ENCODE measurements at places on chromosomes 3 and 15. TPM values are rescaled to one million over a fixed set of nuclear protein-coding genes. Genes with fewer than 3 reads are reported as not detected.

DNA sequence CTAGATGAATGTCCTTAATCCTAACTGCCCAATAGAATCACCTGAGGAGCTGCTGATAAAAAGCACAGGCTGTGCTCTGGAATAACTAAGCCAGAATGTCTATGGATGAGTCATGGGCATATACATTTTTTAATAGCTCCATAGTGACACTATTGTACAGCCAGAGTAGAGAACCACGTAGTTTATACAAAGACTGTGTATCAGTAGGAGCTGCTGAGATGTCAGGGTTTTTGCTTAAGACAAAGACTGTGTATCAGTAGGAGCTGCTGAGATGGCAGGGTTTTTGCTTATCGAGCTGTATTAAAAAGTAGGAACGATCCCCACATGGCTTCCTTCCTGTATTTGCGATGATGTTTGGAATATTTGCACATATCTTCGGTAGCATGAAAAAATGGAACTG is 137.4 kb downstream of the SV2B start:
- H3K27me3 ChIP-seq = peaks cover 10% of the 10 kb centered on the region
- H3K36me3 ChIP-seq = no peaks in the 10 kb centered on the region
- no peak overlapping the region for H3K27ac ChIP-seq
- no peaks in the 10 kb centered on the region for H3K4me1 ChIP-seq
- no peak overlapping the region for H3K4me3 ChIP-seq

GRCh38 chr3:173403376-173403775 is 5.8 kb downstream of the NLGN1 start:
- H3K4me1 ChIP-seq = peaks cover under 1% of the 10 kb centered on the region
- no peak overlapping the region for H3K27ac ChIP-seq
- no peak for DNase-seq
- no peak overlapping the region for H3K4me3 ChIP-seq
- no peaks in the 10 kb centered on the region for H3K36me3 ChIP-seq
- H3K27me3 ChIP-seq = peaks cover 16% of the 10 kb centered on the region

LHFPL4 gene
- total RNA-seq = not detected

DNA sequence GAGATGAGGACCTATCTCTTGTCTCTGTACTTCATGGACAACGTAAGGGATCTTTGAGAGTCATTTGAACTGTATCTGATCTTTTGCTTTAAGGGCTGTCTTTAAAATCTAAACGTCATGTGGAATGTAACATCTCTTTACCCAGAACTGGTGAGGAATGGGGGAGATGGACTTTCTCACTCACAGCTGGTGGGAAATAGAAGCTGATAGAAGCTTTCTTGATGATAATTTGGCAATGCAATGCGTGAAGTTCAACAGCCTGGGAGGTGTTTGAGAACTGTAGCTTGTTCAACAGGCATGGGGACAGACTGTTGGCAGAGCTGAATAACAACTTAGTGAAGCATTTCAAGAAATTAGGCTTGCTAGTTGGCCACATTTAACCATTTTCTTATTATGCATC is 21.5 kb upstream of the RORA start:
- H3K27ac ChIP-seq = no peak overlapping the region
- H3K27me3 ChIP-seq = no peaks in the 10 kb centered on the region
- H3K4me3 ChIP-seq = no peak overlapping the region
- H3K36me3 ChIP-seq = no peaks in the 10 kb centered on the region
- H3K4me1 ChIP-seq = no peaks in the 10 kb centered on the region

LCMT2 gene
- 14.3 TPM for total RNA-seq

DNA sequence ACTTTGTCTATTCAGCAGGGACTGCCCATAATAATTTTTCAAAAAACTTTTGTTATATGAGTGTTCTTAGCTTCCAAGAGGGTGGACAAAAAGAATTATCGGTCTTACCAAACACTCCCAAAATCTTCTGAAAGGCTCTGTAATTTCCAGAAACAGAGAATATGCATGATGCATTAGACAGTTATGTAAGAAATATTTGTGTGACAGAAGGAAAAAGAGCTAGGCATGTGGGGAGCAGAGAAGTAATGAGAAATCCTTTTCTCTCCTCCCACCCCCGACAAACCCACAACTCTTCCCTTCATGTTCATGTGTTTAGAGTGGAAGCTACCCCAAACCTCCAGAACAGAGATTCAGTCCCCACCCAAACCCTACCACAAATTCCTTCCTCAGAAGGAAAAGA is 86.8 kb downstream of the MYO5A start:
- no peak for DNase-seq
- no peaks in the 10 kb centered on the region for H3K27me3 ChIP-seq
- H3K4me3 ChIP-seq = no peak overlapping the region
- H3K4me1 ChIP-seq = no peaks in the 10 kb centered on the region
- H3K27ac ChIP-seq = no peak overlapping the region

All from A673 (cell line).